ENCODE measurements at places on chromosomes 2 and 18. TPM values are rescaled to one million over a fixed set of nuclear protein-coding genes. Genes with fewer than 3 reads are reported as not detected.

The TMEM169 gene
- total RNA-seq = 0.57 TPM

The NBEAL1 gene
- total RNA-seq = 12.7 TPM

The ZSWIM2 gene
- not detected for total RNA-seq

The LYPD6B gene
- total RNA-seq = not detected

The FBXO48 gene
- total RNA-seq = 8.5 TPM

The OXER1 gene
- not detected for total RNA-seq

The SULT1C2 gene
- total RNA-seq = not detected

The SLC8A1 gene
- 3.6 TPM for total RNA-seq

The MAP2 gene
- total RNA-seq = 0.10 TPM

The GFPT1 gene
- total RNA-seq = 31.2 TPM

The HOXD12 gene
- 0.25 TPM for total RNA-seq

The CTLA4 gene
- not detected for total RNA-seq

The REG1B gene
- total RNA-seq = not detected

- no peak for DNase-seq
Measured at GRCh38 chr18:77100751-77101355, 31.7 kb downstream of the MBP start.

GRCh38 chr2:5022061-5022460, 670.1 kb upstream of the SOX11 start:
- no peak for DNase-seq

DNA sequence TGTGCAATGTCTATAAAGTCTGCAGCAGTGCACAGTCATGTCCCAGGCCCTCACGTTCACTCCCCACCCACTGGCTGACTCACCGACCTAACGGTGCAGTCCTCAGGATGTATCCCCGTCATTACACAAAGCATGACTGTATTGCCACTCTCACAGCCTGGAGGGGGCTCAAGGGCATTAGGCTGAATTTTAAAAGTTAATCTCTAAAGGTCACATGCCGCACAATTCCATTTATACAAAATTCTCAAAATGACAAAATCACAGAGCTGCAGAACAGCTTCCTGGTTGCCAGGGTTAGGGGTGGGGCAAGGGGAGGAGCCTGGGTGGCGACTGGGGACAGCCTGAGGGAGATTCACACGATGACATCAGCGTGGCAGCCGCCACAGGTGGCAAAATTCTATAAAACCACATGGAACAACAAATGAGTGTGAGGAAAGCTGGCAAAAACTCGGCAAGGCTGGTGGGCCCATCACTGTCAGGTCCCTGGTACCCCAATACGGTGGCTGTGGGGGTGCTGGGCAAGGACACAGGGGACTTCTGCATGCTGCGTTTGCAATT, 97.6 kb downstream of the NDUFA10 start:
- DNase-seq = no peak

- peak; percentile 62 for DNase-seq
Measured at GRCh38 chr2:219475697-219476651, 22.7 kb upstream of the GMPPA start.

- DNase-seq = no peak
Measured at GRCh38 chr18:45837283-45838070, 12.0 kb downstream of the SIGLEC15 start.

GRCh38 chr2:132730611-132731010, 60.6 kb upstream of the LYPD1 start:
- no peak for DNase-seq

DNA sequence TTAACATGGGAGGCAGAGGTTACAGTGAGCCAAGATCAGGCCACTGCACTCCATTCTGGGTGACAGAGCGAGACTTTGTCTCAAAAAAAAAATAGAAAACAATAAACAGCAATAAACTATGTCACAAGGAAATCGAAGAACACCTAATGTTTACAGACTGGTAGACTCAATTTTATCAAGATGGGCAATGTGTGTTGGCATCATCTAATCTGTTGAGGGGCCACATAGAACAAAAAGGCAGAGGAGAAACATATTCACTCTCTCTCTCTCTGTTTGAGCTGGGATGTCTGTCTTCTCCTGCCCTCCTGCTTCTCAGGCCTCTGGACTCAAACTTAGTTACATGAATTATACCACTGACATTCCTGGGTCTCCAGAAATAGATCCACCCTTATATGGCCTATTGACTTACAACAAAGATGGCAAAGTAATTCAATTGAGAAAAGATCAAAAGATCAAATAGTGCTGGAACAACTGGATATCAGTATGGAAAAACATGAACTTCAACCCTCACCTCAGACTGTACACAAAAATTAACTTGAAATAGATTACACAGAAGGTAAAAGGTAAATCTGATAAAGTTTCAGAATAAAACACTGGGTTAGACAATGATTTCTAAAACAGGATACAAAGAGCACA, 703.8 kb upstream of the CRIM1 start:
- DNase-seq = no peak

- no peak for DNase-seq
Measured at GRCh38 chr2:24399434-24400206, 39.3 kb upstream of the ITSN2 start.

DNA sequence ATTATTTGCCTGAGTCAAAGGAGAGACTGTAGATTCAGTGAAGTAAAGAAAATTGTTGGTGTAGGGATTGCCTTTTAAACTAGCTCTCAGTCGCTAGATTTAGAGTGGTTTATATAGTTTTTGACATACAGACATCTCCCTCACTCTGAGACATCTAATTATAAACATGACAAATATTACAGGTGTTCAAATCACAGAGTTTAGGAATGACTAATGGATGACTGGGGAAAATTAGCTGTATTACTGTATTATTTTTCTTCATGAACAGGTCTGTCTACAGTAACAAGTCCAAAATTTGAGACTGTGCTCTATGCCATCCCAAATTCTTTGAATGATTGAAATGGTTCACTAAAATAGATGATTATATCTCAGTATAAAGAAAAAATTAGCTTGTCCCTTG, 40.0 kb downstream of the MAP2 start:
- DNase-seq = no peak

DNA sequence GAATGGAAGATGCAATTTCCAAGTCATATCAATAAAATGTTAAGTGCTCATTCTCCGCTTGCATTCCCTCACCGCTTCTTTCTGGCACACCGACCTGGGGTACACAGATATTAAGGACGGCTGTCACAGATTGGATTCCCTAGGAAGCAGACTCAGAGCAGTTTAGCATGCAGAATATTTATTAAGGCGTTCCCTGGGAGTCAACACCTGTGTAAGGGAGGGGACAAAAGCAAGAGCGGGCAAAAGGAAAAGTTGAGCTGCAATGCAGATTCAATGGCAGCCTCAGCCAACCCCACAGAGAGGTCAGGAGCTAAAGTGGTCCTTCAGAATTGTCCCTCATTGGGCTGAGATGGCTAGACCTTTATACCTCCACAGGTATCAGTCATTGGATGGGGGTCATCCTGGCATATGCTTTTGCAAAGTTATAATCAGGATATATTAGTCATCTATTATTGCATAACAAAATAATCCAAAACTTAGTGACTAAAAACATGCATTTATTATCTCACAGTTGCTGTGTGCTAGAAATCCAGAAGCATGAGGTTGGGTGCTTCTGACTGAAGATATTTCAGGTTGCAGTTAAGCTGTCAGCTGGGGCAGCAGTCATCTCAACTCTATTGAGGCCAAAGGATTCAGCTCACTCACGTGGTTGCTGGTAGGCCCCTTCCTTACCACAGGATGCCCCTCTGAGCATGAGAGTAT, 27.0 kb upstream of the INO80D start:
- no peak for DNase-seq

DNA sequence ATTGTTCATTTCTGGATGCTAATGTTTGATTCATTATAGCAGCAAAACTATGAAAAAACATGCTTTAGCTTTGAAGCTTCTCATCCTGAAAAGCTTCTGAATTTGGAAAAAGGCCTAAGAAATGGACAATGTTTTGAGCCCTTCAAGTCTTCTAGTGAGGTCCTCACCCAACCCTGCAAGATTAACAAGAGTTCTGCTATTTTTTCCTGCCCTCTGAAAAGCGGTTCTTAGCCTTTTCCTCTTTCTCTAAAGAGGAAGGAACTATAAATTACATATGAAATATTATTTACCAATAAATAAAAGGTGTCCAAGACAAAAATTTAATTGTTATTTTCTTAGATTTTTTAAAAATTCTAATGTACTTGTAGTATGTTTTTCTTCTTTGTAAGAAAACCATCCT, 19.9 kb upstream of the CDH19 start:
- DNase-seq = no peak

DNA sequence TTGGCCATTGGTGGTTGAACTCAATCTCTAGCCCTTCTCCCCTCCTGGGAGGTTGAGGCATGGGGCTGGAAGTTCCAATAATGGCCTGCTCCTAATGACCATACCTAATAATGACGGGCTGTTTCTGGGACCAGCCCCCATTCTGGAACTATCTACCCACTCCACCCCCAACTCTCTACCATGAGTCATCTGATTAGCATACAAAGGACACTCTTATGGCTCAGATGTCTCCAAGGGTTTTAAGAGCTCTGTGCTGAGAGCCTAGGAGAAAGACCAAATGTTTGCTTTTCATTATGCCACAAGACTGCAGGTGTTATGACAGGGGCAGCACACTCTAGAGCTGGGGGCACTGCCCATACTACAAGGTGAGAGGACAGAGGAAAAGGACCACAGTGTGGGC, 137.0 kb upstream of the NCKAP5 start:
- DNase-seq = no peak

- no peak for DNase-seq
Measured at GRCh38 chr2:95036596-95037383, 11.3 kb downstream of the MAL start.

DNA sequence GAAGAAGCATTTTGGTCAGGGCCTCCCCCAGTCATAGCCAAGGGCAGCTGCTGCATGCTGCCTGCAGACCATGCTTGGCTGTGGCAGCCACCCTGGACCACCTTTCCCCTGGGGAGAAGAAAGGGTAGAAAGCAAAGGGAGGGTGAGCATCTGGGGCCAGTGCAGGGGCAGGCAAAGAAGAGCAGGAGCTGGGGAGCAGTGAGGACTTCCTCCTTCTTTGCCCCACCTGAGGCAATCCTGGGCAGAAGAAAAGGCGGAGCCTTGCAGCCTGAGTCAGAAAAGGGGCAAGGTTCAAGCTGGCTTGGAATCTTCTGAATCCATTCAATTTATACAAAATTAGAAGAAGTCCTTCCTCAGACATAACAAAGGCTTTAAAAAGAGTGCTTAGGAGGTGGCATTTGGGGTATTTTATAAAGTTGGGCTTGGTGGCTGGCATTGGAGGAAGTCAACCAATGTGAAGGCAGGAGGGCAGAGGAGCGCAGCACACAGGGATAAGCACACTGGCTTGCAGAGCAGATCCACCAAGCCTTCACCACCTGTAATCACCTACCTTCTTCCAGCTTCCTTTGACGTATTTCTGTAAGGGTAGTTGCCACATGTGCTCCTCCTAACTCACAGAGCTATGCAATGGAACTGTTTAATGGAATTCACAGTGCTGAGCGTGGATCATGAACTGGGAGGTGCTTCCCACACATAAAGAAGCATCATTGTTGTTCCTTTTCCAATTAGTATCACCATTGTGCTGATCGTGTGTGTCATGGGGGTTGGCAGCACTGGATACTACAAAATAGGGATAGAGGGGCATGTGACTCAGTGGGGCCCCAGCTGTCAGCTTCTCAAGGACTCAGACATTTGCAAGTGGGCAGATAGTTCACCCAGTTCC, 154.4 kb upstream of the EPAS1 start:
- DNase-seq = no peak

GRCh38 chr2:170587922-170588321, 127.2 kb upstream of the SP5 start:
- DNase-seq = no peak

DNA sequence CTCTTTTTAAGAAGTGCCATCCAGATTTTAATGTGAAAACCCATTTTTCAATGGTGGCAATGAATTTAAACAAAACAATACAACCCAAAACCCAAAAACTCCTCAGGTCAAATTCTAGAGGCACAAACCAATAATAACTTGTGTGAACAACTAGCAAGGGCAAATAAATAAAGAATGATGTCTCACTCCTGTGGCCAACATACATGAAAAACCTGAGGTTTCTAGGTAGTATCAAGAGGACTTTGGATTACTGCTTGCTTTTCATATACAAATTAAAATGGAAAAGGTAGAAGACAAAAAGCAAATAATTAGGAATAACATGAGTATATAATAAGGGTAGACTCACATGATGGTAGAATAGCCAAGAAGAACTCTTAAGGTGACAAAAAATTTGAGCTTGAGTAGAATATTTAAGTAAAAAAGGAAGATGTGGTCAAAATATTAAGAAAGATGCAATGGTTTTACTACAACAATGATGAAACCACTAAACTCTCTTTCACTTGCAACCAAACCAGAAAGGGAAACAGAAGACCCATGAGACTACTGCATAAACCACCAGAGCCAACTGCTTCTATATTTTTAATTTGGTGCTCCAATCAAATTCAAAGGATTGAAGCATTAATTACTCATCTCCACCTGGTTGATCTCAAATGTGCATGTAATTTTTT, 53.5 kb downstream of the DARS1 start:
- no peak for DNase-seq

GRCh38 chr2:199457147-199458008, at the start of gene SATB2:
TSS of gene SATB2 (minus strand) at chr2:199457939. CDS start at chr2:199456037, 1,902 bp downstream.
- peak; percentile 81 for DNase-seq

DNA sequence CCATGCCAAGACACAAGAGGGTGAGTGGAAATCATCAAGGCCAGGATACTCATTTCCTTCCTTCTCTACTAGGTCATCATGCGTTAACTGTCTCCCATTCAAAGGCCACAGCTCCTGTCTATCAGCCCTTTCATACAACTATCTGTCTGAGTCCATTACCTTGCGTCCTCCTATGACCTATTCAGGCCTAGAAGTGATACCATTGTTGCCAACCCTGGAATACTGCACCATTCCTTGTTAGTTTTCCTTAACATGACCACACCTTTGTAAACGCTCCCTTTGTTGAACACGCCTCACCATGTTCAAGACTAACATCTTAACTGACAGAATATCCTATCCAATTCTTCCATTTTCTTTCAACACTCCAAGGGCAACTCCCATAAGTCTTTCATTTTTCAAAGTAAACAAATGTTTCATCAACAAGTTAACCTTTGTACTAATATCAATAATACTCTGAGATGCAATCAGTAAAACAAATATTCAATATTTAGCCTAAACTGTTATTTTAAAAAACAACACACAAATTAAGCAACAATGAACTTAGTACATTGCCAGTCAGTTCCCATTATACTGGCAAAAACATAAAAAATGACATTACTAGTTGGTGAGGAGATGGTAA, 19.8 kb upstream of the LGALSL start:
- DNase-seq = no peak

GRCh38 chr2:216181953-216182461, 72.9 kb downstream of the XRCC5 start:
- no peak for DNase-seq

- DNase-seq = no peak
Measured at GRCh38 chr2:95275151-95275515, 884 bp downstream of the PROM2 start.

- DNase-seq = no peak
Measured at GRCh38 chr2:236616031-236616430, 46.4 kb downstream of the ACKR3 start.

DNA sequence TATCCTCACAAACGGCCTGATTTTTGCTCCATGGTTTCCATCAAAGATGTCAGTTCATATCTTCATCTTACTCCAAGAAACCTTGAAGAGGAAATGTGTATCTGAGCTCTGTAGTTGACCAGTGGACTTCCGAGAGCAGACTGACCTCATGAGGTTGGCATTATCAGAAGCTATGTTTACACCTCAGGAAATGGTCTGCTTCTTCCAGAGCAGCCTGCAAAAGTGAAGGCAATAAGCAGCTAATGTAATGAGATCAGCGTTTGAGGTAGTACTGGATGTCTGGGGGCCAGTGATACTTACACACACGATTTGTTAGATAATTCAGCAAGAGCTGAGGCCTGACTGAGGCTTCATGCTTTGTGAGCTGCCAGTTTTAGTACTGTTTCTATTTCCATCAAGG, 189.7 kb downstream of the LRRTM1 start:
- DNase-seq = no peak

GRCh38 chr18:78701771-78702396, 277.7 kb upstream of the SALL3 start:
- no peak for DNase-seq

Data from OCI-LY7 (cell line).